IPS DF 6.9 (cell line): ENCODE measurements at places on chromosomes 11 and 22.

- H3K4me3 ChIP-seq = no peak overlapping the region
- no peaks in the 10 kb centered on the region for H3K36me3 ChIP-seq
- no peak overlapping the region for H3K27ac ChIP-seq
- no peak for DNase-seq
- no peaks in the 10 kb centered on the region for H3K27me3 ChIP-seq
These were observed 19.8 kb downstream of the ZNF280B start for GRCh38 chr22:22488736-22489135.

DNA sequence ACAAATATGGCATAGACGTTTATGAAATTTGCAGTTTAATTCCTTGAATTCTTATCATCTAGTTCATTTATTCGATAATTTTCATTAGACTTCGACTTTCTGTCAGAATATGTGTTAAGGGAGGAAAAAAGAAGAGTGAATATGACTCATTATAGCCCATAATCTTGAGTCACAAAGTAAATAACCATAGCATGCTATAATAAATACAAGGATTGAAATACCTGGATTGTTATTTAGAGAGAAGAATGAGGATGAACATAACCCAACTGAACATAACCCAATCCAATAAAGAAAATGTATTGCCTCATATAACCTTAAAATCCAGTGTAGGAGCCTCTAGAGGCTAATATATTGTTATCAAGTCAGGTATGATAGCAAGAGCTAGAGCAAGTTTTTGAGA, 1858.3 kb upstream of the RAG2 start:
- no peaks in the 10 kb centered on the region for H3K36me3 ChIP-seq
- no peak overlapping the region for H3K4me3 ChIP-seq
- no peak for DNase-seq
- no peak overlapping the region for H3K27ac ChIP-seq
- no peaks in the 10 kb centered on the region for H3K27me3 ChIP-seq
- no peaks in the 10 kb centered on the region for H3K4me1 ChIP-seq

DNA sequence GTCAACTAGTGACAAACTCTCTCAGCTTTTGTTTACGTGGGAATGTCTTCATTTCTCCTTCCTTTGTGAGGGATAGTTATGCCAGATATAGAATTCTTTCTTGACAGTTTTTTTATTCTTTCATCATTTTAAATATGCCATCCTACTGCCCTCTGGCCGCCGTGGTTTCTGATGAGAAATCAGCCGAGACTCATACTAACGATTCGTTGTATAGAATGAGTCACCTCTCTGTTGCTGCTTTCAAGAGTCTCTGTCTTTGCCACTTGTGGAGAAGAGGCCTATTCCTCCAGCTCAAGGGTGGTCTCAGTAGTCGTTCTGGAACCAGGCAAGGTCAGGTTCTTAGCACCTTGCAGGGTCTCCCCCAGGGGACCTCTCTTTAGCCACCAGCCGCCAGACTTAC, 8.0 kb downstream of the MYO7A start:
- H3K27me3 ChIP-seq = no peaks in the 10 kb centered on the region
- no peak for DNase-seq
- no peak overlapping the region for H3K4me3 ChIP-seq
- peaks cover 2% of the 10 kb centered on the region; the same call in 1 of the 2 replicates for H3K4me1 ChIP-seq

- H3K4me3 ChIP-seq = no peak overlapping the region
- H3K36me3 ChIP-seq = no peaks in the 10 kb centered on the region
- no peak for DNase-seq
- H3K27ac ChIP-seq = no peak overlapping the region
- H3K4me1 ChIP-seq = no peaks in the 10 kb centered on the region
These were observed 32.4 kb upstream of the PDGFB start for GRCh38 chr22:39277142-39277607.

DNA sequence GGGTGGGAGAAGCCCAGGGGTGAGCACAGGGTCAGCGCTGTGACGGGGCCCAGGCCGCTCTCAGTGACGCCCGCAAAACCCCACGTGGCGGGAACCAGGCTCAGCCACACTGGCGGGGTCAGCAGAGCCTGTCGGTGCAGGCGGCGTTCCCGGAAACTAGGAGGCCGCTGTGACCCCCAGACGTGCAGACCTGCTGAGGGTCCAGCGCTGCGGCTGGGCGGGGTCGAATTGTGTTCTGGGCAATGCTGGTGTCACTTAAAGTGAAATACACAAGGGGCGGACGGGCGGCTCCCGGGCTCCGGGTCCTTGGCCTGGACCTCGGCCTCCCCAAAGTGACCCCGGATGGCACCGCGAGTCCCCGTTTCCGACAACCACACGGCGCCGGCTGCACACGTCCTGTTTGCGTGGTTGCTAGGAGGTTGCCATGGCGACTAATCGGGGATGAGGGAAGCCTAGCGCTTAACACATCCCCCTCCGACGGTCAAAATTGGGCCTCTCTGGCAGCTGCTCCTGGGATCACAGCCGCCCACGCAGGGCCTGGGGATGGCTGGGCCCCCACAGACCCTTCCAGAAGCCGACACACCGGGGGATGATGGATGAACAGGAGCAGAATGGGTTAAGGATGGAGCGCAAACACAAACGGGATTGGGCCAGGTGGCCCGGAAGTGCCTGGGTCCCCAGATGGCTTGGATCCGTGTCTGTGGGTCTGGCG, 81.7 kb upstream of the PRR5 start:
- no peak overlapping the region for H3K27ac ChIP-seq
- no peaks in the 10 kb centered on the region for H3K27me3 ChIP-seq
- H3K4me1 ChIP-seq = peaks cover 2% of the 10 kb centered on the region
- no peaks in the 10 kb centered on the region for H3K36me3 ChIP-seq

GRCh38 chr22:48874956-48875355, 952.7 kb downstream of the BRD1 start:
- H3K4me3 ChIP-seq = no peak overlapping the region
- no peak for DNase-seq
- no peak overlapping the region for H3K27ac ChIP-seq
- H3K27me3 ChIP-seq = no peaks in the 10 kb centered on the region
- no peaks in the 10 kb centered on the region; the same call in 1 of the 2 replicates for H3K4me1 ChIP-seq

GRCh38 chr11:17695454-17696441, 23.6 kb upstream of the MYOD1 start:
- H3K4me1 ChIP-seq = no peaks in the 10 kb centered on the region
- no peaks in the 10 kb centered on the region for H3K36me3 ChIP-seq
- DNase-seq = no peak
- H3K4me3 ChIP-seq = peak overlapping the region; percentile 24; the same call in 1 of the 2 replicates
- peaks cover 14% of the 10 kb centered on the region; the same call in 1 of the 2 replicates for H3K27me3 ChIP-seq

- no peak for DNase-seq
- peaks cover 2% of the 10 kb centered on the region; the same call in 1 of the 2 replicates for H3K4me1 ChIP-seq
- peaks cover 28% of the 10 kb centered on the region for H3K36me3 ChIP-seq
- H3K27ac ChIP-seq = no peak overlapping the region
- no peak overlapping the region for H3K4me3 ChIP-seq
These were observed 18.4 kb upstream of the PDE2A start for GRCh38 chr11:72692498-72693237.

DNA sequence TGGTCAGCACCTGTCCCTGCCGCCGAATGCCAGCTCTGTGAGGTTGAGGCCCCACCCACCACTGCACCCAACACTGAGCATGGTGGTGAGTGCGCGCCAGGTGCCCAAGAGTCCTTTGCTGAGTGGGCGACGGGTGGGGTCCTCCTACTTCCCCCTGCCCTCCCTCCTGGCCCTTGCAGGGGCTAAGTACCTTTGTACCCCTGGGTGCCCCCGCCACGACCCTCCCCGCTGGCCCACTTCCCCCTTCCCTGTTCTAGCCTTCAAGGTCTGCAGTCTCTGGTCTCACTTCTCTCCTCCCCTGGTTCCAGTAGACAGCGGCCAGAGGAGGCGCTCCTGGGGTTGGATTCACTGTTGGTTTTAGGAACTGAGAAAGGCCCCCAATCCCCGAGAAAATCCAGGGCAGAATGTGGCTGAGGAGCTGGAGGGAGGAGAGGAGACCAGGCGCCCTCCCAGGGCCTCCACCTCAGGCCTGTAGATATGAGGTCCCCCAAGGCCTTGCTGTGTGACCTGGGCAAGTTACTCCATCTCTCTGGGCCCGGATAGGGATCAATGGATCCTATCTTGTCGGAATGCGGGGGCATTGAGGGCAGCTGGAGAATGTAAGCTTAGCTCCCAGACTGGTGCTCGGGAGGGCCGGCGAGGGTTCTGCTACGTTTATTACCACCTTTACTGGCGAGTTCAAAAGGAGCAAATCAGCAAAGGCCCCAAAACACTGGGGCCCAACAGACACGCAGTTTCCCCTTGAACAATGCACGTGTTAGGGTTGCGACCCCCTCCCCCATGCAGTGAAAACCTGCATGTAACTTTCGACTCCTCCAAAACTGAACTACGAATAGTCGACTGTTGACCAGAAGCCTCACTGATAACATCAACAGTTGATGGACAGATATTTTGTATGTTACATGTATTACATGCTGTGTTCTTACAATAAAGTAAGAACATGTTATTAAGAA, 31.9 kb upstream of the SMIM38 start:
- no peaks in the 10 kb centered on the region for H3K36me3 ChIP-seq
- H3K4me1 ChIP-seq = peaks cover 11% of the 10 kb centered on the region
- no peaks in the 10 kb centered on the region for H3K27me3 ChIP-seq
- no peak overlapping the region for H3K27ac ChIP-seq

DNA sequence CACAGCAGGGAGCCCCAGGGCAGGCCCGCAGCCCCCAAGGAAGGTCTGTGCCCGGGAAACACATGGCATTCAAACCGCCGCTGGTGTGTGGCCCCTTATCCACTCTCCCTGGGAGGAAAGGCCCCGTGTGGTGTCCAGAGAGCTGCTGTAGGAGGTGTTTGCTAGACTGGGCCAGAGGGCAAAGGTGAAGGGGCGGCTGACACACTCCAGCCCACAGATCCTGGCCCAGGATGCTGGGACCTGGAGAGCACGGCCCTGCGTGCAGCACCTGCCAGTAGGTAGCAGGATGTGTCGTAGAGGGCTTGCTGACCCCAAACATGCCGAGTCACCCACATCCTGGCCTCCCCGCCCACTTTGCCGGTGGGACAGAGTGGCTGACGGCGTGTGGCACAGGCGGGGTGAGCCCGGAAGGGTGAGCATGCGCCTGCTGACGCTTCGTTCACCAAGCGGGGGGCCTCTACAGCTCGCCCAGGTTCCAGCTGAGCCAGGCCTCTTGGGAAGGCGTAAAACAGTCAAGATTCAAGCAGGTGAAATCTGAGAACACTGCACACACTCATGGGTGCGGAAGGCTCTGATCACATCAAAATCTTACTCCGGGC, 11.0 kb downstream of the OSBPL5 start:
- H3K4me1 ChIP-seq = peaks cover 7% of the 10 kb centered on the region
- no peak overlapping the region for H3K27ac ChIP-seq
- no peak for DNase-seq
- no peaks in the 10 kb centered on the region for H3K36me3 ChIP-seq
- no peaks in the 10 kb centered on the region for H3K27me3 ChIP-seq

DNA sequence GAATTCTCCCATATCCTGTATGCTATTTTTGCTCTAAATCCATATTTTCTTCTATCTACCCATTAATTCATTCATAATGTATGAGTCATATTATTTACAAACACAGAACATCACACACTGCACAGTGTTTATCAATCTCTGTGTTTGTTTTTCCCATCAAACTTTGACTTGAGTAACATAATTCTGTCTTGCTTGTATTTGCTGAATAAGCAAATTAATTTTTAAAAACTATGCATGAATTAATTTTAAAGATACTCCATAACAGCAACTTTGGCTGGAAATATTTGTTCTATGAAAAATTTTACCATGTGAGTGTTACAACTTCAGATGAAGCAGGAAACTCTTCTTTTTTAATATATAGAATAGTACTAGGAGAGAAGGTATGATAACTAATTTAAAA, 275.6 kb downstream of the GRM5 start:
- H3K4me3 ChIP-seq = no peak overlapping the region
- no peaks in the 10 kb centered on the region; the same call in 1 of the 2 replicates for H3K4me1 ChIP-seq
- no peak for DNase-seq
- H3K36me3 ChIP-seq = no peaks in the 10 kb centered on the region
- H3K27me3 ChIP-seq = no peaks in the 10 kb centered on the region
- no peak overlapping the region for H3K27ac ChIP-seq

- no peaks in the 10 kb centered on the region for H3K36me3 ChIP-seq
- no peak overlapping the region for H3K4me3 ChIP-seq
- H3K4me1 ChIP-seq = no peaks in the 10 kb centered on the region
These were observed 752 bp downstream of the POU2AF1 start for GRCh38 chr11:111378185-111378860.
